ENCODE measurements at places on chromosomes 16 and 17. TPM values are rescaled to one million over a fixed set of nuclear protein-coding genes. Genes with fewer than 3 reads are reported as not detected.
A peak's percentile ranks its signal among the peaks of the same experiment; 100 is the strongest.

DNA sequence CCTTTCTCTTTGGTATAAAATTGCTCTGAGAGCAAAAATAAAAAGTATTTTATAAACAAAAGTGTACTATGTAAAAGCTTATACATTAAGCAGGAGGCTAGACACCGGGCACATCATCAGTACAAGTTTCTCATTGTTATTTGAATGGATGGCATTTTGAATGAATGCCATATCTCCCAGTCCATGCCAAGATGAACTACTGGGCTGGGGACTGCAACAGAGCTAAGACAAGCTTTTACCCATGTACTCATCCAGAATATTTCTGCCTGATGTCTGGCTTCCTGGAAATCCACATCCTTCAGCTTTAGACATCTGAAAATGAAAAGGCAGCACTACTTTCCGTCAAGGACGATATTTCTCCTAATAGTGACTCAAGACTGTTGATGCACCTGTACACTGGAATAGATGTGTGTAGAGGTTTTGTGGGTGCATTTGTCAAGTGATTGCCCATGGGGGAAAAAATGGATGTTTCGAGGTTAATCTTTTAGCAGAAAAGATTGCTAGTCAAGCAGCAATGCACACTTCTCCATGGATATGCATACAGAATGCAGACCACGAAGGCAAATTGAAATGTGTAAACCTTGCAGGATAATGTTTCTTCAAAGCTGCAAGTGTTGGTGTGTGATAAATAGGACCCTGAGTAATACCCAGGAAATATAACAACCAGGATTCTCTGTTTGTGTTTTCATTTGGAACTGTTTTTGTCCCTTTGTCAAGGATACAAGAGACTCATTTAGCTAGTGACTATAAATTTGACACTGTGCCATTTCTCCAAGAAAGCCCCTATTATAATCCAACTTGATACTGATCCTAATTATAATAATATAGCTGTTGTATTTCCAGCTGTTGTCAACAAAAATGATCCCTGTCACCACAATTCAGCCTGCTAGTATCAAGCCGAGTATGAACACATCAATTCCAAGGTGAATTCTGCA lies 173.8 kb downstream of the CDH8 start:
- DNase-seq: no peak
- no peak overlapping the region for H3K4me3 ChIP-seq
- H3K27ac ChIP-seq: no peak overlapping the region
- H3K27me3 ChIP-seq: no peaks in the 10 kb centered on the region

DNA sequence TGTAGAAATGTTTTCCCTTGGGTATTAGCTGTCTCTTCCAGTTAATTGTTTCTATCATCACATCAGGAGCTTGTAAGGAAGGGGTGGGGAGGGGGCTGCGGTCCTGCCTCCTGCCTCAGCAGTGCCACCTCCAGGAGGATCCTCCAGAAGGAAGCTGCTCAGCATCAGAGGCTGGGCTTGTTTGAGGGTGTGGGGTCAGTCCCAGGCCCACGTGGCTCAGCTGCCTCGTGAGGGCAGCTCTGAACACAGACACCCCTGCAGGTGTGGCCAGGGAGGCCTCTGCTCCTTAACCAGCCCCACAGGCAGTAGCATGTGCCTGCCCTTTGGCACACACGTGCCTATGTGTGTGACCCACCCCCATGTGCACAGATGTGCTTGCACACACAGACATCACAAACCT lies 46.3 kb downstream of the MRM1 start:
- H3K4me3 ChIP-seq: no peak overlapping the region
- H3K4me1 ChIP-seq: peaks cover 3% of the 10 kb centered on the region
- peaks cover 70% of the 10 kb centered on the region for H3K27me3 ChIP-seq
- H3K36me3 ChIP-seq: peaks cover 2% of the 10 kb centered on the region
- no peak overlapping the region for H3K27ac ChIP-seq
- DNase-seq: no peak

DNA sequence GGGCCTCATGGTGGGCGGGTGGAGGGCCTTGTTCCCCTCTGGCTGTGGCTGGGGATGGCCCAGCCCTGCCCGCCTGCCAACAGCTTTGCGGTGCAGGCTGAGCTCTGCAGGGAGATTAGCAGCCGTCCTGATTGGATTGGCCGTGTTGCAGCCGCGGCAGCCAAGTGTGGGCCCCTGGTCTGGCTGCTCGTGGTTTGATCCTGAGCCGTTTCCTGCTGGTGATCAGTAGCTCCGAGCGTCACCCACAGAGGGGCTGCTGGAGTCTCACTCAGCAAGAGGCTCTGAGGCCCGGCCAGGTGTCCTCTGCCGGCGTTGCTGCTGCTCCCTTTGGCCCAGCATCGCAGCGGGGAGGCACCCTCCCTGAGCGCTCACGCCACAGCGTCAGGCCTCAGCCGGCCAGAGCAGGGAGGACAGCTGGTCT lies 32.5 kb downstream of the BAIAP2 start:
- no peaks in the 10 kb centered on the region for H3K27me3 ChIP-seq
- H3K4me1 ChIP-seq: peaks cover 37% of the 10 kb centered on the region
- no peak overlapping the region for H3K4me3 ChIP-seq
- no peaks in the 10 kb centered on the region for H3K36me3 ChIP-seq
- DNase-seq: no peak

GRCh38 chr17:4968486-4969046 lies 949 bp upstream of the SPAG7 start:
- no peak for DNase-seq
- peaks cover 27% of the 10 kb centered on the region for H3K36me3 ChIP-seq
- H3K27me3 ChIP-seq: no peaks in the 10 kb centered on the region
- H3K4me1 ChIP-seq: peaks cover 43% of the 10 kb centered on the region
- H3K27ac ChIP-seq: no peak overlapping the region

DNA sequence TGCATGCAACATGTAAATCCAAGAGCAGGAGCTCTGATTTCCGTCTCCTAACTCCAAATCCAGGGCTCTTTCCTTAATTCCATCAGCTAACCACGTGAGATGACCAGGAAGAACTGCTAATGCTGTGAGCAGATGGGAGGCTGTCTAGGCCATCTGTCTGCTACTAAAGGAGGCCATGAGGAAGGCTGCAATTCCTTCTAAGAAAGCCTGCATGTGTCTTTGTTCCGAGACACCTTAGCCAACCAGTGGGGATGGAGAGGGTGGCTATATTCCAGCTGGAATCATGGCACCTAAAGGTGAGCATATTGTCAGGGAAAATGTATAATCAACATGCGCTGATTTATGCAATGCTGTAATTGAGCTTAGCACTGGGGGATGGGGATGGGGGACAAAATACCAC lies 267.2 kb upstream of the CDH5 start:
- no peaks in the 10 kb centered on the region for H3K27me3 ChIP-seq
- H3K27ac ChIP-seq: no peak overlapping the region
- DNase-seq: no peak
- H3K4me1 ChIP-seq: peaks cover 8% of the 10 kb centered on the region
- no peak overlapping the region for H3K4me3 ChIP-seq

DNA sequence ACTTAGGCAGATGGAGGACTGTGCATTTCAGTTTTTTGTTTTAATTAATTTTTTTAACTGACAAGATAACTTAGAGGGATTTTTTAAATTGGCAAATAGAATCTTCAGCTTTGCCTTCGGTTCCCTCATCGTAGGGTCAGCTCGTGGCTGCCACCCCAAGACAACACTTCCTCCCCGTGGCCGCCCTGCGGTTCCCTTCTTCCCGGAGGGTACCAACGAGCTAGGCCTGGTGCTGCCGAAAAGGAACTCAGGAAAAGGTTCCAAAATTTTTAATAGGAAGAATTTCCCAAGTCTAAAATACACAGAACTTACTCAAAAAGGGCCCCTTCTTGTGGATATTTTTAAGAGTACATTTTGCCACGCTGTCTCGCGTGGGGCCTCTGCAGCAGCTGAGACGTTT lies 210.4 kb upstream of the CHMP6 start:
- H3K4me3 ChIP-seq: no peak overlapping the region
- peaks cover 3% of the 10 kb centered on the region for H3K36me3 ChIP-seq
- no peak for DNase-seq
- H3K27ac ChIP-seq: no peak overlapping the region
- no peaks in the 10 kb centered on the region for H3K27me3 ChIP-seq
- H3K4me1 ChIP-seq: peaks cover 64% of the 10 kb centered on the region

DNA sequence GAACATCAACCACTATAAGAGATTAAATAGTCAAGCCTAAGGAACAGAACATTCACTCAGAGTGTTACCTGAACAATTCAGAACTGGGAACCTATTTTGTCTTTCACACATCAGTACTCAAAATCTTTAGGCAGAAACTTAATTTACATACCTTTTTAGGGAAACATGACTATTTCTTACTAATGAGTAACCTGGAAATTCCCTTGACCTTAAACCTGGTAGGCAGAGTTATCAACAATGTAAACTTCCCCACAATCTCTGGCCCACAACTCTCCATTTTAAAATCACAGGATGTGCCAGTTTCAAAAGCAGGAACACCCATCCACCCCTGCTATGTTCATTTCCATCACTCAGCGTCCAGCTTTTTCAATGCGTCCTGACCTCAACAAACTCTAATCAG lies 132.9 kb upstream of the ANKFN1 start:
- H3K27ac ChIP-seq: no peak overlapping the region
- H3K27me3 ChIP-seq: peaks cover 8% of the 10 kb centered on the region
- no peaks in the 10 kb centered on the region for H3K36me3 ChIP-seq

DNA sequence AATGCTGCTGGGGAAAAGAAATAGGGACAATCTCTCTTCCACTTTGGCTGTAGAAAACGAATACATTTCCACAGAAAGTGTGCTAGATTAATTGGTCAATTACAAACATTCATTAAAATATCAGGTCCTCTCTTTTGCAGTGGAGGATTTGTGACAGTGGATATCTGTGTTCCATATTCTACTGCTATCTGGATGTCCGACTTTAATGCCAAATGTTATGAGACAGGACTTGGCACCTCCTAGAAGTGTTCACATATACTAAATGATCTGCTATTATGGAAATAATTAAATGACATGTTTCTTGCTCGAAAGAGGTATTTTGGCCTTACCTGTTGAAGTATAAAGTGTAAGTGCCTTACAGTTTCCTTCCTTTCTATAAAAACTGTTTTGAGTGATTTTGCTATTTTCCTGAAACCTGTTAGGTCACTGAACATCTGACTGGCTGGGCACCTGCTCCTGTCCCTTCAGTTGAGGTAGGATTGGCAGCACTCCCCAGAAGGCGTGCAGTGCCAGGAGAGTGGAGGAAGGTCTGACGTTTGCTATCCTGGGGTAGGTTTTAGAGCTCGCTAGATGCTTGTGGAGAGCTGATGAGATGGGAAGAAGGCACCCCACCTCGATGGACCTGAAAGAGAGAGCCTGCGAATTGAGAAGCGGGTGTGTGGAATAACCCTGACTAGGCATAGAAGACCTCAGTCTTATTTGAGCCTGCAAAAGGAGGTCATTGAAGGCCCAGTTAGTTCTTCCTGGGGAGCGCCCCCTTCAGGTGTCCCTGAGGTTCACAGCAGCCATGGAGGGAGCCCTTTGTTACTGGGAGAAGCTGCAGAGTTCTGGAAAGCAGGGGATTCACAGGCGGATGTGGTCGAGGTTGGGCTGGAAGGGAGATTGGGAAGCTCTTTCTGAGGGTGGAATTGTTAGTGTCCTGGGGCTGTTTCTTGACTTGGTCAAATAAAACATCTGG lies 159.4 kb upstream of the ZNF267 start:
- peaks cover 10% of the 10 kb centered on the region for H3K36me3 ChIP-seq
- H3K4me1 ChIP-seq: peaks cover 22% of the 10 kb centered on the region
- no peak for DNase-seq
- H3K27me3 ChIP-seq: no peaks in the 10 kb centered on the region
- H3K4me3 ChIP-seq: peak overlapping the region; percentile 98
- H3K27ac ChIP-seq: peak overlapping the region; percentile 99

GRCh38 chr17:41734139-41734948 lies at the start of gene HAP1:
Gene HAP1 (minus strand): TSS chr17:41734643. CDS start chr17:41734634, 9 bp downstream.
- no peak for DNase-seq
- H3K36me3 ChIP-seq: peaks cover 4% of the 10 kb centered on the region
- peak within 1 kb of the TSS; percentile 59 for H3K4me3 ChIP-seq
- peaks cover 6% of the 10 kb centered on the region for H3K4me1 ChIP-seq
- H3K27ac ChIP-seq: no peak within 1 kb of the TSS

- no peaks in the 10 kb centered on the region for H3K4me1 ChIP-seq
- H3K36me3 ChIP-seq: no peaks in the 10 kb centered on the region
- DNase-seq: no peak
- H3K27me3 ChIP-seq: no peaks in the 10 kb centered on the region
- no peak overlapping the region for H3K27ac ChIP-seq
- no peak overlapping the region for H3K4me3 ChIP-seq
Measured at GRCh38 chr16:22753451-22753850, 60.5 kb upstream of the HS3ST2 start.

DNA sequence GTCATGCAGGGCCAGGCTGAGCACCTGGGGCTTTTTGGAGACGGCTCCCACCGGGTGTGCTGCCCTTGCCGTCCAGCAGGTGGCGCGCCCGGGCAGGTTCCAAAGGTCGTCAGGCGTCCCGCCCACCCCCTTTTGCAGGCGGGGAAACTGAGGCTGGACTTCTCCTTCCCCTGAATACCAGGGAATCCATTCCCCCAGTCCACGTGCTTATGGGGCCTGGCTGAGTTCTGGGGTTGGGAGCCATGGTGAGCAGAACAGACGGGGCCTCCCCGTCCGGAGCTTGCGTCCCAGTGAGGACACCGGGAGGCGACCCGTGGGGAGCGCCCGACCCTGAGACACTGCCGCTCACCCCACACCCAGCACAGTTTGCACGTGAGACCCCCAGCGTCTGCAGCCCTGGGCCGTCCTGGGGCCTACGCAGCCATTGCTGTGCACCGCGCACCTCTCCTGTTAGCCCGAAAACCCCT lies 51.8 kb upstream of the JPH3 start:
- H3K36me3 ChIP-seq: peaks cover 8% of the 10 kb centered on the region
- no peak overlapping the region for H3K4me3 ChIP-seq
- H3K4me1 ChIP-seq: peaks cover 16% of the 10 kb centered on the region
- DNase-seq: no peak
- H3K27me3 ChIP-seq: peaks cover 21% of the 10 kb centered on the region

The CRYBA1 gene
- not detected for total RNA-seq

The CRHR1 gene
- not detected for total RNA-seq

The SMIM5 gene
- total RNA-seq: not detected

The C16orf74 gene
- 0.82 TPM for total RNA-seq

The KRT20 gene
- not detected for total RNA-seq

The MT4 gene
- total RNA-seq: not detected

All from chondrocyte (in vitro differentiated cells).